Omental fat pad (tissue), 4 donors: ENCODE measurements at places on chromosomes 3 and 15. TPM values are rescaled to one million over a fixed set of nuclear protein-coding genes. Genes with fewer than 3 reads are reported as not detected.

Gene PPP1R14D
- total RNA-seq, result not detected

DNA sequence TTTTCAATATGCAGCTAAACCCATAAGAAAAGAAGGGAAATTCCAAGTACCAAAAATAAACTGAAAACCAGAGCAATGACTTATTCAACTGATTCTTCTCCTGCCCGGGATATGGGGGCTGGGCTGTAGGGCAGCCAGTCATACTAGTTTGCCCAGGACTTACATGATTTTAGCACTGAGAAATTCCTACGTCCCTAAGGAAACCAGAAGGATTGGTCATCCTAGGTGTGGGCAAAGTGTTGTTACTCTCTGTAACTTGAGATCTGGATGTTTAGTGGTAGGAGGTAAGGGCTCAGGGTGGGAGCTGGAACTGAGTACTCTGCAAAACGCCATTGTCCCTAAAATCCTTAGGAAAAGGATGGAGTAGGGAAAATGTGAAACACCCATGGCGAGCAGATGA lies 1.2 kb upstream of the DAZL start:
- DNase-seq, result no peak

DNA sequence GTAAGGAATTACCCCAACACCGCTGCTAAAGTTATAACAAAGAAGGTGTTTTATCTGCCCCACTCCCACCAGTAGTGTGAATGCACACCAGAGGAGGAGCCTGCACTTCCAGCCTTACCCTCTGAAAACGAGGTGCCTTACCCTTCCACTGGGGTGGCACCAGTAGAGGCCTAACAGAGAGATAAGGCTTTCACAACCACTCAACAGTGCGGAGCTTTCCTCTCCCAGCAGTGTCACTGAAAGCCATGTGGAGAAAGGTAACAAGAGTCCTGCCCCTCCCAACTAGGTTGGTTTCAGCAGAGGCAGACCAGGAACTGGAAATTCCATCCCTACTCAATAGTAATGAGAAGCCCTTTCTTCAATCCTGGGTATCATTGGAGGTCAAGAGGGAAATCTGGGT lies 539.2 kb downstream of the VGLL3 start:
- no peak for DNase-seq

DNA sequence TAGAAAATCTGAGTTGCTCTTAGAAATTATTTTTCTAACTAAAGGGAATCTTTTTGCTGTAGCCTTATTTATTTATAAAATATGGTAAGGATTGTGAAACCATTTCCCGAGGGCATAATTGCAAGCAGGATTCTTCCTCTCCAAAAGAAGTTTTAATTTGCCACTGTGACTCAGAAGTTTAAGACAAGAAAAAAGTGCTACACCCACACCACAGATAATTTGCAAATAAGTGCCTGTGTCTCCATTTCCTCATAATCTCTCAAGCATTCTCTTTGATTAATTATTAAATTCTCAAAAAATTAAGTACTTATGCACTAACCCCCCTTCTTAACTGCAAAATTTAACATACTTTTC lies 43.6 kb downstream of the RASA2 start:
- no peak for DNase-seq

Gene CD200
- total RNA-seq, result 4.6 TPM

Gene PARP15
- 3.3 TPM for total RNA-seq

- no peak for DNase-seq
Observed at GRCh38 chr3:172343117-172343516, 105.1 kb downstream of the GHSR start.

Gene SEMA3F
- total RNA-seq, result 29.8 TPM

DNA sequence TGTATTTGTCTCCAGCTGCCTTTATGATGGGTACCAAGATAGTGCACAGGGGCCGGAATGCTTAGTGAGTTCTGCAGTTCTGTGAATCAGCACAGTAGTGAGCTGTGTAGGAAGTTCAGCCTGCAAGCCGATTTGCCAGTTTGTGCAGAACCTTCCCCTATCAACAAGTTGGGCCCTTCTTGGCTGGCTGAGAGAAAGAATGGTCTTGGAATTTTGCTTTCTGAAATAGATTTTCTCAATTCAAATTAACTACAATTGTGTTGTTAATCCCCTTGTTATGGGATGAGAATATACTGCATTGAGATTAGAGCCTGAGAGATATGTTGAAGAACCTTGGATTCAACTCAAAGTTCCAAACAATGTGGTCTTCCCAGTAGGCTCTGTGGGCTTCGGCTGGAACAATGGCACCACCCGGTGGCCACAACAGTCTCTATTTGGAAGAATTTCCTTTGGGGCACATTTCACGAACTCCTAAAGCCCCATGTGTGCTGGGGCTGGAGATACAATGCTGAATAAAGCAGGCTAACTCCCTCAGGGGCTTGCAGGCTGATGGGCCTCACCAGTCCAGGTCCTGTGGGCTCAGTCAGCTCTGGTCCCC lies 59.1 kb downstream of the TRIM42 start:
- DNase-seq, result peak; percentile 40

Gene C3orf22
- total RNA-seq, result not detected

- no peak for DNase-seq
Observed at GRCh38 chr15:33612721-33613304, 302.0 kb downstream of the RYR3 start.

DNA sequence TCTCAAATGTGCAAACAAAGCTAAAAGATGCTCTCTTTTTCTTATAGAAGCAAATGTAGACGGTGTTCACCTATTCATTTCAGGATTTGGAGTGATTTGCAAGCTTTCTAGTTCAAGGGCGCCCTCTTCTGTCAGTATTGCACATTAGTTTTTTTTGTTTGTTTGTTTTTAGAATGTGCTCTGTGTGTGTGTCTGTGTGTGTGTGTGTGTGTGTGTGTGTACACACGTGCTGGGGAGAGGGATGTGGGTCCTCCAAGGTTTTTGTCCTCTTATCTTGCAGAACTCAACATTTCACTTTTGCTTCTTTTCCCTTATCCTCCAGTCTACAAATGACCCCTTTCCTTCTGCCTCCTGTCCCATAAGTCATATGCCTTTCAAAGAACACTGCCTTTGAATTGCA lies 23.5 kb downstream of the DNAH1 start:
- DNase-seq, result no peak

Gene WNT5A
- 3.1 TPM for total RNA-seq

Gene DPPA2
- not detected for total RNA-seq

DNA sequence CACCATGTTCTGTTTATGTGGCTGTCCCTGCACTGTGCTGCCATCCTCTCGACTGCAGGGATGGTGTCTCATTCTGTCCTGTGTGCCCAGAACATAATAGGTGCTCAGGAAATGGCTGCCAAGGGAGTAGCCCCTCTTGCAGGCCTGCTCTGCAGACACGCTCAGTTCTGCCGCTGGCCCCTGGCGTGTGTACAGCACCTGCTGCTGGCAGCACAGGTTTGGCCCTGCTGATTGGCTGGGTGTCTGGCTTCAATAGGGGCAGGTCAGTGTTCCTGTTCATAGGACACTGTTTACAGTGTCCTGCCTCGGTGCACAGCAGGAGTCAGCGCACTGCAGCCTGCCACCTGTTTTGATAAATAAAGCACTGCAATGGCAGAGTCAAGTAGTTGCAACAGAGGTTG lies 146.9 kb downstream of the DNAJB8 start:
- DNase-seq, result no peak

Gene SLC9C1
- 0.19 TPM for total RNA-seq

Gene SAMMSON
- not detected for total RNA-seq
